ENCODE measurements at places on chromosomes 3 and 15. TPM values are rescaled to one million over a fixed set of nuclear protein-coding genes. Genes with fewer than 3 reads are reported as not detected.
A peak's percentile ranks its signal among the peaks of the same experiment; 100 is the strongest.

GRCh38 chr15:70058642-70059360, 38.9 kb downstream of the TLE3 start:
- no peak for DNase-seq

DNA sequence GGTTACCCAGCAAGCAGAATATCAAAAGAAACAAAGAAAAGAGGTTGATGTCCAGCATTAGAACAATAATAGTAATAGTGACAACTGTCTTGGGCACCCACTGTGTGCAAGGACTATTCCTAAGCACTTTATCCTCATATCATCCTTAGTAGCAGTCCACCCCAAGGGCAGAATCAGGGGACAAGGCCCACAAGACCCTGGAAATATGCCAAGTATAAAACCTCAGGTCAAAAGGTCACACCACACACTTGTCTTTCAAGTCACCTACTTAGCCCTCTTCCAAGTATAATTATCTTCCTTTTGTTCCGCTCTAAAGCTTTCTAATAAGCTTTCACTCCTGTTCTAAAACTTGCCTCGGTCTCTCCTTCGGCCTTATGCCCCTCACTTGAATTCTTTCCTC, 124.0 kb upstream of the STT3B start:
- no peak for DNase-seq

TMC3 gene
- total RNA-seq = not detected

GOLGA6A gene
- total RNA-seq = not detected

DNA sequence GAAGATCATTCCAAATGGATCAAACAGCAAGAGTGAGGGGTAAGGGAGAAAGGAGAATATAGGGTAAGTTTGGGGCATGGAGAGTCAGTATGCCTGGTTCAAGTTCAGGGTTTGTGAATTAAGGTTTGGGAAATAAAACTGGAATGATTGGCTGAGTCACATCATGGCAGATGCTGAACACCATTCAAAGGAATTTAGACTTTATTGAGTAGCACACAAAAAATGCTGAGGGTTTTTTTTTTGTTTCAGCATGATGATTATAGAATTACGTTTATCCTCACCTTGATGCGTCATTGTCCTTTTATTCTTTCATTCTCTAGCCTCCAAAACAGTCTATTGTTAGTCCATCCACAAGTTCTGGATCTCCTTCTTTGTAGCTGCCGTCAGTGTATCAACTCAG, 220.0 kb upstream of the UMPS start:
- DNase-seq = no peak

DNA sequence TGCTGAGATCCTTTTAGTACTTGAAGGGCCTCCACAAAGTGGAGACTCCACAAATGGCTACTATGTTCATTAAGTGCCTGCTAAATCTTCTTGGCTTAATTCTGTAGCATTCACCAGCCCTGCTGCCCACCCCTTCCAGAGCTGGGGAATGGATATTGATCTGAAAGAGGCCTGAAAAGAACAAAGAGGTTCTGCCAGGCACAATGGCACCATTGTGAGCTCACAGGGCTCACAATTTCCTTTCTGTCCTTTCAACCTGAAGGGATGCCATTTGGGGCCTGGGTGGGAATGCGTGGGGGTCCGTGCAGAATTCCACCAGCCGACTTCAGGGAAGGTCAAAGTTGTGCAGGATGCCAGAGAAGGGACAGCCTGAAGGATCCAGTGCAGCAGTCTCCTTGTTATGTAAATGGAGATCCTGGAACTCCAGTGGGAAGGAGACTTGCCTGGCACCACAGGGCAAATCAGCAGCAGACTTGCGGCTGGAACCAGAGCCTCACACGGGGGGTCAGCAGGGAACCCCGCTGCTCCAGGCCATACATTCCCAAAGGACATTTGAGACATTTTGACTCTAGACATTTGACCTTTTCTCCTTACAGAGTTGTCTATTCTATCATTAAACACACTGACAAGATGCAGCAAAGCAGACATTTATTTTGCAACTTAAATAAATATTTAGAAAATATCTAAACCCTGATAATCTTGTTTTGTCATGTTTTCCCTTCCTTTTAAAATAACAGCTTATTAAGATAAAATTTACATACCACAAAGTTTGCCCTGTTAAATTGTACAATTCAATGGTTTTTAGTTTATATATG, 21.5 kb upstream of the MORF4L1 start:
- DNase-seq = no peak

KCNMB3 gene
- 1.9 TPM for total RNA-seq

GRCh38 chr3:140160553-140160952, 225.6 kb downstream of the CLSTN2 start:
- DNase-seq = no peak

SEMA6D gene
- not detected for total RNA-seq

DNA sequence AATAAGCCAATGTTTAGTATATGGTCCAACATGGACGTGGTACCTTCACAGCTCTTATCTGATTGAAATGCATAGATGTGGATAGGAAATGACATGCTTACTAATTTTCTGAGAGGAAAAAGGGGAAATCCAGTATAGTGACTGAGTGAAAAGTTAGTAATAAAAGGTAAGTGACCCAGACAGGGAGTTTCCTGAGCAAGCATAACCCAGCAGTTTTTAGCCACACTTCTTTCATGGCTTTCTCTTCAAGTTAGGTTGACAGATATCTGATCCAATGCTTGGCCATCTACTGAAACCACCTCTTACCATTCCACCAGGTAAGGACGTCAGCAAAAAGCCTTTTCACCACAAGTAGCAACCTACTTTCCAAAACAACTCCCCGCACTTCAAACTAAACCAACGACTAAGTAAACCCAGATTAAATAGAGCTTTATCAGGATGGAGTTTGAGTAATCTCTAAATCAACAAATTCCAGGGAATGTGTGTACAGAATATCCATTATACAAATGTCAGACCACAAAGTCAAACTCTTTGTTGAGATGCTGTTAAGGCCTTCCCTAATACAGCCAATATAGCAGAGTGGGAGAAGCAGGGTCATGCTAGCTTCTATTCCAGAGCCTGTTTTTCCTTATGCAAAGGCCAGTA, 329.7 kb downstream of the RORA start:
- DNase-seq = no peak

SLC33A1 gene
- 21.8 TPM for total RNA-seq

DNA sequence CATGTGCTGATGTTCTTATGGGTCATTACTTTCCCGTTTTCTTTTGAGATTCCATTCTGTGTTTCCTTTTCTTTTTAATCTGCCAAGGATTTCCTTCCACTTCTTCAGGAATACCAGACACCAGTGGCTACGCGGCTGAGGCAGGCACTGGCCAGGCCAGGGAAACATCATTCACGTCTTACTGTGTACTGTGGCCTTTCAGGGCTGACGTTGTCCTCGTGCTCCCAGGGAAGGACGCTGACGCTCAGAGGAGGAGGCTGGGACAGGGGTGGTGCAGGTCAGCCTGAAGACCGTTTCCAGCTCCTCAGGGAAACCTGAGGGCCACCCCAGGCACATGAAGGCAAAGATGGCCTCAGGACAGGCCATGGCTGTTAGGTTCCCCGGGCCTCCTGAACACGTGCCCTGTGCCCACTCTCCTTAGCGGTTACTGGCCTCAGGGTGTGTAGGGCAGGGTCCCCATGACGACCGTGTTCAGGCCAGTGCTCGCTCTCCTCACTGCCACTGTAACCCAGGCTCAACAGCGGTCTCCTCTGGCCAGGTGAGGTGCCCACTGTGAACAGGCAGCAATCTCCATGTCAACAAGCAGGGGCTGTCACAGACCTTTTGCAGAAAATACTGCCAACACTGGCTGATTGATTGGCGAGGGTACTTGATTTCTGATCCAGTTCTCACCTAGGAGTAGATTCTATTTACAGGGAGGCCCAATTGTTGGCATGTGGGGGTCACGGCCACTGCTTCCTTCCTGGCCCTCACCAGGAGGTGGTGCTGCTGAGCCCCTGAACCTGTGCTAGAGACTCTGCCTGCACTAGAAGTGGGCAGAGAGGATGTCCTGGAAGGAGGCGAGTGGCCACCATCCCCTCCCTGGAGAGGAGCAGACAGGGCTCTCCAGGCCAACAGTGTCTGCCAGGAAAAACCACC, 169.5 kb downstream of the ATP10A start:
- DNase-seq = peak; percentile 56

DNA sequence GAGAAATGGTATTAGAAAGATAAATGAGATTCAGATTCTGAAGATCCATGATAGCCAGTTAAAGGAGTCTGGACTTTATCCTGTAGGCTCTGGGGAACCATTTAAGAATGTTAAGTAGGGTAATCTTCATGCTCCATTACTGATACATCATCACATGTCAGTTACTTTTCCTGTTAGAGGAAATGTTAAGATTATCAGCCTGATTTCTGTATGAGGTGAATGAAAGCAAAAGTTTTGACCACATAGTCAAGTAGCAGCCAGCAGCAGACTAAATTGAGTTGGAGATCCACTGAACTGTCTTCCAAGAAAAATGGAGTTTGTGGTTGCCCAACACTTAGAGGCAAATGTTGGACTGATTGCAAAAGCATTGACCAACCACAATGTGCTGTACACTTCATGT, 4.7 kb upstream of the COPB2 start:
- DNase-seq = no peak

GRCh38 chr15:67579164-67579563, 36.7 kb downstream of the MAP2K5 start:
- DNase-seq = no peak
